CD8-positive, alpha-beta memory T cell (primary cell): ENCODE measurements at places on chromosomes 1 and 21.

DNA sequence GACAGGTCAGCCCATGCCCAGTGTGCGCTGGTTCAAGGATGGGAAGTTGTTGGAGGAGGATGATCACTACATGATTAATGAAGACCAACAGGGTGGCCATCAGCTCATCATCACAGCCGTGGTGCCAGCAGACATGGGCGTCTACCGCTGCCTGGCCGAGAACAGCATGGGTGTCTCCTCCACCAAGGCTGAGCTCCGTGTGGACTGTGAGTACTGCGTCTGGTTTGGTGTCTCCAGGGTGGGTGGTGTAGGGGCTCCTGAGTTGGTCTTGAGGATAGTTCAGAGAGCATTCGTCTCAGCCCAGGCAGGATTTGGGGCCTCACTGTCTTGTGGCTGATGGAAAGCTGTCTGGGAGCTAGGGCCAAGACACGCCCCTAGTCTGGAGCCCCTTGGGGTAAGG, 83.2 kb downstream of the TRIM11 start:
- DNase-seq = no peak

GRCh38 chr1:176193663-176194062, 13.4 kb downstream of the COP1 start:
- no peak for DNase-seq

- DNase-seq = no peak
These were observed 68.4 kb downstream of the ATP6V1G3 start for GRCh38 chr1:198472119-198472518.

GRCh38 chr21:46211786-46212720, 16.5 kb downstream of the LSS start:
- no peak for DNase-seq

GRCh38 chr1:246320286-246320685, 186.8 kb downstream of the SMYD3 start:
- DNase-seq = no peak

- DNase-seq = no peak
These were observed 442.2 kb downstream of the SMYD3 start for GRCh38 chr1:246064891-246065290.
